Activated CD4-positive, alpha-beta T cell treated with anti-CD3 and anti-CD28 coated beads, Interleukin-2, amount 50 U/mL, for 48 hours (primary cell): ENCODE measurements at places on chromosomes 3 and 15.
A peak's percentile ranks its signal among the peaks of the same experiment; 100 is the strongest.

- no peak for DNase-seq
These were observed 7.0 kb downstream of the FILIP1L start for GRCh38 chr3:100107221-100107814.

DNA sequence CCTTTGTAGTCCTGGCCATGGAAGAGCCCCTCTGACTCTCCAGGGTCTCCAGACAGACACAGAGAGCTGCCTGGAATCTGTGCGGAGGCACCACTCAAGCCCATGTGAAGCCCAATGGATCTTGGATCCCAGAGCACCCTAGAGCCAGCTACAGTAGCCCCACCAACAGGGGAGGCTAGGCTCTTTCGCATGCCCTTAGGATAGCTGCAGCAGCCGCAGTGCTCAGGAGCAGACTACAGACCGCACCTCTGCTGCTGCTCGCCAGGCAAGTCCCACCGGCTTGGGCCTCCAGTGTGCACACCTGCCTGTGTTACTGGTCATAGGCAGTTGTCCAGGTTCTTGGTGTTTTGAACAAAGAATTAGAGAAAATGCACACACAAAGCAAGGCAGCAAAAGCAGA, 131.6 kb downstream of the SPATA16 start:
- no peak for DNase-seq

DNA sequence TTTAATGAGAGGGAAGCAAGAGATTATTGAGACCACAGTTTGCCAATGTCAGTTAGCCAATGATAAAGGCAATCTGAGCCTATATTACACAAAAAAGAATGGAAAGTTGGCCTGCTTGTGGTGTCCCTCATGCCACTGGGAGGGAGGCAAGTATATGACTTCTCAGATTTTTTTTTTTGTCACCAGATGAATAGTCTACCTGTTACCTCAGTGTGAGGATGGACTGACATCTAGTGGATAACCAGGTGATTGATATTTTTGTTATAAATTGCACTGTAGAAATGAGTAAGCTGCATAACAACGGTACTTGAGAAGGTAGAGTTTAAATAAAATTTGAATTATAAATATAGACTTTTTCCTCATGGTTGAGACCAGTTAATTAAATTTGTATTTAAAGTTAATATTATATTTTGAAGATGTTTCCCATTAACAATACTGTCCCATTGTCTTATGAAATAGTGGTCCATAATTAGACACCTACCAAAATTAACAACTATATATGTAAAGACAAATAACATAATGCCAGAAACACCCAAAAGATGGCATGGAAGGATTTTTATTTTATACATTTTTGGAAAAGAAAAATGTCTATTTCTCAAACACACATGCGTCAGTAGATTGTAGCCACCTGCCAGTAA, 237.8 kb upstream of the GADL1 start:
- DNase-seq = no peak

- no peak for DNase-seq
These were observed 17.7 kb downstream of the PPM1L start for GRCh38 chr3:160773722-160774121.

GRCh38 chr3:47614788-47615187, 36.1 kb upstream of the CSPG5 start:
- DNase-seq = no peak

DNA sequence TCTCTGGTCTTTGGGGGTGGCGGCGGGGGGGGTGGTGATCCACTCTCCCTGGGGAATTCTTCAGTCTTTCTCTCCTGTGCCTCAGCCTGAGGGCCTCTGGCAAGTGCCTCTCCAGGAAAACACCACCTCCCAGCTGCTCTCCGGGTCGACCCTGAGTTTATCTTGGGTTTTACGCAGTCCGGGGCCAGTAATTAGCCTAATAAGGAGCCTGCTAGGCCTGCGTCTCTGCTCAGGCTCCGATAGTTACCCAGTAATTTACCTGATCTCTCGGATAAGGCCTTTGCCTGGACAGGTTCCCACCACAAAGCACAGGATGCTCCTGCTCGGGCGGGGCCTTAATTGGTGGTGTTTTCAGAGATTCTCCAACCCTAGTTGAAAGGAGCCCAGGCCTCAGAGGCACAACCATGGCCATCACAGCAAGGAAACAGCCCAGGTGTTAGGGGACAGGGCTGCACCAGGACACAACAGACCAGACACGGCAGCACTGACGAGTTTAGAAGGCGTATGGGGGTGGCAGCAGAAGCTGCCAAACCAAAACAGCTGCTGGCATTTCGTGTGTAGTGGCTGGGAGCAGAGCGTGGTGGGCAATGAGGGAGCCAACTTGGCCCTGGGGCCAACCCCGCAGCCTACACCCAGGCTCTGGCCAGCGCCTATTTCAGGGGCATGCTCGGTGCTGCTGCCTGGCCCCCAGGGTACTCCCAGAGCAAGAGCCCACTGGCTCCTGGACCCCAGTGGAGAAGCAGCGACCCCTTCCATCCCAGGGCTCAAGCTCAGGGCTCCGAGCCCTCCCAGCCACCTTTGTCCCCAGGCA, 71.4 kb downstream of the KLF13 start:
- DNase-seq = no peak

GRCh38 chr3:38586546-38587520, 62.7 kb downstream of the SCN5A start:
- DNase-seq = no peak

DNA sequence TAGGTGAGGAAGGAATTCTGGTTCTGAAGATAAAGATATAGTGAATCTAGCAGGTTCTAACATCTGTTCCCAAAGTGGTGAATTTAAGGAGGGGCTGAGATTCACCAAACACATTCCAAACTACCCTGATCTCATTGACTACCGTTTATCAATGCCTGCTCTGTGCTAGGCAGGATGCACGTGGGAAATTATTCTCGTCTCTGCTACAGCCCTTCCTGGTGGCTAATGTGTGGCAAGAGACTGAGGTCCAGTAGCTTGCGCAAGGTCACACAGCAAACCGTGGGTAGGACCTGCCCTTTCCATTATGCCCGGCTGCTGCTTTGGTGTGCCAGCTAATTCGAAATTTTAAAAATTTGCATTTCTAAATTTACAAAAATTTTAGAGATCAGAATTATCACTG, 209.5 kb upstream of the TRIM42 start:
- DNase-seq = no peak

DNA sequence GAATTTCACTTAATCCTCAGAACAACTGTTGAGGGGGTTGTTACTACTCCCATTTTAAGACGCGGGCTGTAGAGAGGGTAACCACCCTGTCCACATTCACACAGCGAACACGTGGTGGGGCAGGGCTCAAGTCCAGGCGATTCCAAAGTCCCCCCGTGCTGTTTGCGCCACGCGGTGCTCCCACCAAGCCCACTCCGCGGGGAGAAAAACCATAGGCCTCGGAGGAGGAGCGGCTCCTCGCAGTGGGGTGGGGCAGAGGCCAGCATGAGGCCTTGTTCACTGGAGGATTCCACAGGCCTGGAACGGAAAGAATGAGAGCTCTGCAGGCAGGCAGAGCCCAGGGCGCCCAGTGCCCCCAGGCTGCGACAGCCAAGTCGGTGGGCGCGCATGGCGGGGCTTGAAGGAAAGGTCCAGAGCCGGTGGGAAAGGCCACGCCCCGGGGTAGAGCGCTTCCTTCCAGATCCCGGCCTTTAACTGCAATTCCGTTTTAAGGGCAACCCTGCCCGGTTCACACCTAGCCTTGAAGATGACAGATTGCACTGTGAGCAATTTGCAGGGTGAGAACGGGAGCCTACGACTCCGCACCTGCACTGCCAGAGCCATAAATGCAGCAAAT, 161.8 kb upstream of the TBL1XR1 start:
- peak; percentile 35 for DNase-seq

GRCh38 chr3:158830391-158830790, 28.5 kb downstream of the MFSD1 start:
- no peak for DNase-seq

- DNase-seq = no peak
These were observed 35.7 kb upstream of the ACTL6A start for GRCh38 chr3:179526989-179527391.

GRCh38 chr3:123147754-123148535, 53.8 kb upstream of the SEC22A start:
- DNase-seq = no peak

GRCh38 chr15:85741662-85742061, 53.1 kb downstream of the KLHL25 start:
- DNase-seq = no peak

DNA sequence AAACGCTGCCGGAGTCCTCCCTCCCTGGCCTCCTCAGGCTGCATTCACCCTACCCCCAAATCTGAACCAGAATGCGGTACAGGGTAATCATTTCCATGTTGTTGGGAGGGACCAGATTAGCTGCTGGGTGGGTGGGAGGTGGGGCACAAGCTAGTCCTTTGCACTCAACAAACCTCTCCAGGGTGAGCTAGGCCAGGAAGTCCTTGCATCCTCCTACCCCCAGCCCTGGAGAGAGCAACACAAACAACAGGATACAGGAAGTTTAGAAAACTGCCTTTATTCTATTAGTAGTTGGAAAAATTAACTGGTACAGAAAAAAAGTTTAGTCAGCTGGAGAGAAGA, 702 bp upstream of the GPX1 start:
- DNase-seq = no peak

GRCh38 chr3:184352149-184352785, 9.1 kb downstream of the CLCN2 start:
- no peak for DNase-seq

DNA sequence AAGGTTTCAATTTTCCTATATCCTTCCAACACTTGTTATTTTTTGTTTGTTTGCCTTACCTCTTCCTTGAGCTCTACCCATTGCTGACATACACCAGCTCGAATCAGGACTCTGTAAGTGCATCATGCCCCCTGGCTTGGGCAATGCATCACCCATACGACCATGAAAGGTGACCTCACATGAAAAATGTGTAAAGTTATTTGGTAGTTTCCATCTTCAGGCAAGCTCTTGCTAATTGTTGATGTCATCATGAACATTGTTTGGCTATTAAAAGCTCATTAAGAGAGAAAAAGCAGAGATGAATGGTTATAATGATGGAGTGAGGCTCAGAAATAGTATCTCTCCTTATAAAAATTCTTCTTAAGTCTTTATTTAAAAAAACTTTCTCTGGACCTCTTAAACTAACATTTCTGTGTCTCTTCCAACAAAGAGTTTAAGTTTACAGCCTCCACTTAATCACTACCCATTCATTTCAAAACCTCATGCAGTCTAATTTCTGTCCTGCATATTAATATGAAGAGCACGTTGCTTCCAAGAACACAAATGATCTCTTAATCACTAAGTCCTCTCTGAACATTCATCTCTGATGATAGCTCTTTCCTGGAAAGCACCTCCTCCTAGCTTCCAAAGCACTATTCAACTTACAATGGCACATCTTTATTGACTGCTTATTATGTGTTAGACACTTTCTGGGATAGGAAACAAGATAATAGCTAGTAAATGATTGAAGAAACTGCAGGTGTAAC, 236.3 kb downstream of the NFKBIZ start:
- DNase-seq = no peak

DNA sequence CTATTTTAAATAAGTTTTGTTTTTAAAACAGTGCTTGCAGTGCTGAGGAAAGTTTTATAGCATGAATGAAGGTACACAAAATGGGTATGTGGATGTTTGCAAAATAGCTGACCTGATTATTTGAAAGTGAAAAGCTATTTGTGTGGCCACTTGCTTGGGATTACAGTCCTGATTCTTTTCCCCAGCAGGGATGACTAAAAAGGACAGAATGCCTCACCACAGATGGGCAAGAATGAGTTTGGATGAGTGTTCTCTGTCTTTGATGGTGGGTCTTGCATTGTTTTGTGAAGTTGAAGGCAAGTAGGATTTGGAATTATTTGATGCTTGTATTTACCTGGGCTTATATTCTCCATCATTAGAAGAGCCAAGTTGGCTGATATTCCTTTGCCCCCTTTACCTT, 48.8 kb upstream of the MEIS2 start:
- no peak for DNase-seq

DNA sequence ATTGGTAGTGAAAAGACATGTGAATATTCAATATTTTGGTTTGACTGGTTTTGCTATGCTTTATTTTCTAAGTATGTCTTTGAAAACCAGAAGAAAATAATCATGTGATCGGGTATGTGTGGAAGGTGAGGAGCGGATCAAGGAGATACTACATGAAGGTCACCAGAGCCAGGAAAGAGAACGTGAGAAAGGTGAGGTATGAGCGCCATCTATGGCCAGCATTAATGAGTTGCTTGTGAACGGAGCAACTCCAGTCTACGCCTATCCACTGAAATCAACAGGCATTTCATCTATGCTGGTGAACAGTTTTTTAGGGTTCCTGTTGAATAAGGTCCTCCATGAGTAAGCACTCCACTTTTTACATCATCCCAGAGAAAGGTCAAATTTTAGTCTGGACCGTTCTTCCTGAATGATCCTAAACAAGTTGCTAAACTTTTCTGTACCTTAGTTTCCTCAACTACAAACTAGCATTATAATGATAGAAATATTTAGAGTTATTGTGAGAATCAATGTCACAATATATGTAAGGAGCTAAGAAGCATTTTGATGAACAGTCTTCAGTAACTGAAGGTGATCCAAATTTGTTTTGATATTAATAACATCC, 1435.2 kb upstream of the CADM2 start:
- DNase-seq = peak; percentile 7

GRCh38 chr15:58454950-58455401, 23.2 kb downstream of the LIPC start:
- no peak for DNase-seq

- DNase-seq = no peak
These were observed 21.0 kb downstream of the ZNF385D start for GRCh38 chr3:21729888-21730459.

GRCh38 chr3:1600206-1600605, 498.5 kb upstream of the CNTN4 start:
- no peak for DNase-seq

DNA sequence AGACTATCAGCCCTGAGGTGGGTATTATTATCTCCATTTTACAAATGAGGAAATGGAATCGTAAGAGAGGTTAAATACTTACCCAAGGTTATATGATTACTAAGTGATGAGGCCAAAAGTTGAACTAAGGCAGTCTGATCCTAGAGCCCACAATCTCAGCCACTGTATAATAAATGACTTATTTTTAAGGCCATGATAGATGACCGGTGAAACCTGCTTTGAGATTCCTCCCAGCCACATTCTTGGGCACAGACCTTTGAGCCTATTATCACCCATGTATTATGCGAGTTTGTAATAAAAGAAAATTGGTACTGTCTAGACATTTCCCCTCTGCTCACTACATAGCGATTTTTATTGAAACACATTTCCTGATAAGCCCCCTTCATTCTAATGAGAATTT, 37.4 kb downstream of the POLQ start:
- DNase-seq = no peak

- no peak for DNase-seq
These were observed 13.8 kb downstream of the NBEAL2 start for GRCh38 chr3:46993292-46993691.
